ENCODE measurements at places on chromosomes 13 and 19.

- no peak for DNase-seq
Measured at GRCh38 chr19:10503002-10503789, at the start of gene KEAP1. KEAP1 (minus strand) TSS chr19:10503356; CDS start chr19:10500033, 3,323 bp downstream.

GRCh38 chr19:44643605-44644401 is at the start of gene PVR:
PVR (plus strand) TSS chr19:44643910; CDS start chr19:44644097, 187 bp downstream.
- DNase-seq: no peak

DNA sequence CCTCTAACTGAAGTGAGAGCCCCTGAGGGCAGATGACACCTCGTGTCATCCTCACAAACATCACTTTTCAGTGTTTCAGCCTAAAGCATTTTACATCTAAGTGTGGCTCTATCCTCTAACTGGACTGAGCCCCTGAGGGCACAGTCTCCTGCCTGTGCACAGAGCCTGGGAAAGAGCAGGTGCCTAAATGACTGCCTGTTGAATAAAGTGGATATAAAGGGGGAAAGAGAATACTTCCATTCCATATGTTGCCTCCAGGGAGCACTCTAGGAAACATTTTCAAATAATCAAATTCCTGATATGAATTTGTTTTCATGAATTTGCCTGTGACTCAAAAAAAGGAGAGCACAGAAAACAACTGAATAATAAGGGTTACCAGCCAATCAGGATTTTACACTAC is 32.2 kb downstream of the CNMD start:
- no peak for DNase-seq

- no peak for DNase-seq
Measured at GRCh38 chr19:5018224-5019015, 49.5 kb downstream of the KDM4B start.

DNA sequence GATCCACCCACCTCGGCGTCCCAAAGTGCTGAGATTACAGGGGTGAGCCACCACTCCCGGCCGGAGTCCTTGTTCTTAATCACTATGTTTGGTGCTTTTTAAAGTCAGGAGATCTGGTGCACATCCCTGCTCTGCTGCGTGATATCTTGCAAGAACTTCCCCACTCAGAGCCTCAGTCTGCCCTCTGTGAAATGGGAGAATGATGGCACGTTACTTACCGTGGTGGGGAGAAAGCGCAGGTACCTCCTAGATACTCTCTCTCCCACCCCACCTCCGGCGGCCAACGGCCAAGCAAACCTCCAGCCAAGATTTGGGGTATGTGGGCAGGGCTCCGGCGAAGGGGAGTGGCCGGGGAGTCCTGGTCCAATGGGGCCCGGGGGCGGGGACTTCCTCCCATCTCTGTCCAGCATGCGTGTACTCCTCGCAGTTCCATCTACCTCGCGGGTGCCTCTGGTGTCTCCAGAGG is at the start of gene RYR1:
RYR1 (plus strand) TSS at position 424 of the 466 bp plus-strand sequence. CDS start 139 bp downstream, outside the sequence.
- DNase-seq: peak; percentile 74

GRCh38 chr13:92418818-92419412 is 807.7 kb upstream of the GPC6 start:
- no peak for DNase-seq

- DNase-seq: no peak
Measured at GRCh38 chr19:6535558-6536137, 4.8 kb downstream of the TNFSF9 start.

DNA sequence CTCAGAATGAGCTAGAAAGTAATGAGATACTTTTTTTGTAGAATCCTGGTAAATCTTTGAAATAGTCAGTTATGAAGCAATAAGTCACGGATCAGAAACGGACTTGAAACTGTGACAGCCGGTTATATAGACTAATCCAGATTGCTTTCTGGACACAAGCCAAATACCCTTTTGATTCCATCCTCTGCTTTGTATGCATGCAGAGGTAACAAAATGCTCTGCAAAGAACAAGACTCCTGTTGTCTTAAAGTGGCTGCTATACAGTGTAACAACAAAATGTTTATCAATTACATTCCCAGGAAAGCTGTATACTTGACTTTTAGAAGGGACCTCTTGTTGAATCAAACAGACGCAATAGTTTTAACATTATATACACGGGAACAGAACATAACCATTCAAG is 66.5 kb upstream of the STARD13 start:
- no peak for DNase-seq

GRCh38 chr19:29672319-29672932 is 7.2 kb downstream of the PLEKHF1 start:
- no peak for DNase-seq
